ENCODE measurements at places on chromosomes 13 and 19. TPM values are rescaled to one million over a fixed set of nuclear protein-coding genes. Genes with fewer than 3 reads are reported as not detected.
A peak's percentile ranks its signal among the peaks of the same experiment; 100 is the strongest.

Gene KIR2DL1
- not detected for total RNA-seq

Gene SYT3
- not detected for total RNA-seq

Gene PPP1R37
- total RNA-seq: 20.1 TPM

Gene PSMC4
- total RNA-seq: 127 TPM

Gene TFDP1
- 151 TPM for total RNA-seq

Gene KLK3
- not detected for total RNA-seq

Gene FAM124A
- total RNA-seq: not detected

Gene CEACAM3
- total RNA-seq: not detected

Gene MCEMP1
- not detected for total RNA-seq

Gene FXYD3
- total RNA-seq: not detected

Gene DIAPH3
- 38.3 TPM for total RNA-seq

Gene PTPRH
- total RNA-seq: 0.53 TPM

GRCh38 chr13:46278474-46278873, 66.7 kb downstream of the LRRC63 start:
- H3K4me1 ChIP-seq: no peaks in the 10 kb centered on the region
- no peak for DNase-seq
- no peaks in the 10 kb centered on the region for H3K36me3 ChIP-seq
- H3K27me3 ChIP-seq: peaks cover 5% of the 10 kb centered on the region
- no peak overlapping the region for H3K4me3 ChIP-seq

GRCh38 chr19:11092181-11092538, 2.9 kb downstream of the LDLR start:
- DNase-seq: peak; percentile 77
- peaks cover 56% of the 10 kb centered on the region for H3K4me1 ChIP-seq
- H3K27ac ChIP-seq: peak overlapping the region; percentile 100
- H3K36me3 ChIP-seq: peaks cover 22% of the 10 kb centered on the region
- peak overlapping the region; percentile 87 for H3K4me3 ChIP-seq

- H3K4me1 ChIP-seq: no peaks in the 10 kb centered on the region
- H3K36me3 ChIP-seq: no peaks in the 10 kb centered on the region
- no peak overlapping the region for H3K4me3 ChIP-seq
- H3K27ac ChIP-seq: no peak overlapping the region
These were observed 312.4 kb downstream of the SHISA2 start for GRCh38 chr13:25739376-25739775.

- no peaks in the 10 kb centered on the region for H3K27me3 ChIP-seq
- H3K4me1 ChIP-seq: peaks cover 34% of the 10 kb centered on the region
- H3K4me3 ChIP-seq: no peak overlapping the region
- no peak for DNase-seq
These were observed 339.4 kb downstream of the SPRY2 start for GRCh38 chr13:80001510-80001842.

- H3K36me3 ChIP-seq: peaks cover 28% of the 10 kb centered on the region
- no peak within 1 kb of the TSS for H3K4me3 ChIP-seq
- peaks cover 12% of the 10 kb centered on the region for H3K4me1 ChIP-seq
These were observed at the start of gene RNF225 for GRCh38 chr19:58395220-58395978. Gene RNF225, plus strand, starts transcription at chr19:58395656. Its CDS starts 434 bp downstream, at chr19:58396090.

GRCh38 chr13:39959497-39960144, 304.2 kb downstream of the COG6 start:
- H3K4me3 ChIP-seq: no peak overlapping the region
- no peak for DNase-seq
- peaks cover 7% of the 10 kb centered on the region for H3K27me3 ChIP-seq
- H3K36me3 ChIP-seq: no peaks in the 10 kb centered on the region
- H3K27ac ChIP-seq: no peak overlapping the region

GRCh38 chr13:104170980-104171555, 1104.9 kb upstream of the SLC10A2 start:
- H3K36me3 ChIP-seq: no peaks in the 10 kb centered on the region
- H3K4me3 ChIP-seq: no peak overlapping the region
- H3K27me3 ChIP-seq: no peaks in the 10 kb centered on the region
- H3K27ac ChIP-seq: no peak overlapping the region

DNA sequence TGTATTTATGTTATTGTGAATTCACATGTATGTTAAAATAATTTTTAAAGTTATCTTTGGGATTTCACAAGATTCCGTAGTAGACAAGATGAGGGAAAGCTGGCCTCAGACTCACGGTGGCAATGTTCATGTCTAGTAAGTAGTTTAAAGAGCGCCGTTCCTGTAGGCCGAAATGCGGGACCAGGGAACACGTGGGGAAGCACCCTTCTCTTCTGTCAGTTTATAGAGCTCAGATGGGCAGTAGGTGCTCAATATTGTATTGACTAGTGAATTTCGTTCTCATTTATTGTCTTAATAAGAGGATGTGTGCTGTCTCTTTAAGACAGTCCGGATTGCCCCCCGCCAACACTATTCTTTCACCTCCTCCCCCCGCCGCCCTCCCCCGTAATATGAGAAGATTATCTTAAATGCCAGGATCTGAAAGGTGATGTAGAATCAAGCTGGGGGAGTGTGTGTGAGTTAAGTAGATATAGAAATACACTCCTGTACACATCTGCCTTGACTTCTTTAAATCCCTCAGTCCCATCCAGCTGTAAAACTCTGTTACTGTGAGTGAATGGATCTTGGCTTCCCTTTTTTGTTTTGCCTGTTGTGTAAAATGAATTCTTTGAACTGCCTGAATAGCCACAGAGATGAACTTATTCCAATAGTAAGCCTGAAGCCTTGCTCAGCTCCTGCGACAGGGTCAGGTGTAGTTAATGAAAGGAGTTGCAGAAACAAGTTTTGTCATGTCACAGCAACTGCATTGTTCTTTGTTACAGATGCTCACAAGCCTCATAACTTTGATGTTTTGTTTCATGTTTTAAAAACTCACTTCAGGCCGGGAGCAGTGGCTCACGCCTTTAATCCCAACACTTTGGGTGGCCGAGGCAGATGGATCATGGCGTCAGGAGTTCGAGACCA, 1.3 kb downstream of the LAMP1 start:
- H3K27me3 ChIP-seq: peaks cover 10% of the 10 kb centered on the region
- H3K27ac ChIP-seq: peak overlapping the region; percentile 90
- H3K4me1 ChIP-seq: peaks cover 17% of the 10 kb centered on the region
- peak overlapping the region; percentile 99 for H3K4me3 ChIP-seq

GRCh38 chr13:36154567-36155291, 23.5 kb upstream of the DCLK1 start:
- no peak overlapping the region for H3K4me3 ChIP-seq
- H3K36me3 ChIP-seq: no peaks in the 10 kb centered on the region
- no peak for DNase-seq
- H3K27me3 ChIP-seq: peaks cover 3% of the 10 kb centered on the region

GRCh38 chr19:13020002-13020414, 24.7 kb downstream of the NFIX start:
- peak overlapping the region; percentile 50 for H3K27ac ChIP-seq
- H3K4me3 ChIP-seq: no peak overlapping the region
- H3K4me1 ChIP-seq: peaks cover 75% of the 10 kb centered on the region
- DNase-seq: no peak
- peaks cover 5% of the 10 kb centered on the region for H3K36me3 ChIP-seq

DNA sequence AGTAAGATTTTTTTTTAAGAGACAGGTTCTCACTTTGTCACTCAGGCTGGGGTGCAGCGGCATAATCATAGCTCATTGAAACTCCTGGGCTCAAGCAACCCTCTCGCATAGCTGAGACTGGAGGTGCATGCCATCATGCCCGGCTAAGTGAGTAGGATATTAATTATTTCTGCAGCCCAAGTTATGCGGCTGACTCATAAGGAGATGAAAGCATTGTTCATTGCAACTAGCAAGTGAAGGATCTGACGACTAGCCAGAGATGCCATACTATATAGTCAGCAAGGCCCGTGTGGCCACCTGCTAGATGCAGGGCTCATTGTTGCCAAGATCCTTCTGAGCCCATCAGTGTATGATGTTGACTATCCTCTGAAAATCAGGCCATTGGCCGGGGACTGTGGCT, 45.2 kb downstream of the ABCC4 start:
- peak overlapping the region; percentile 9 for H3K4me3 ChIP-seq
- DNase-seq: peak; percentile 95
- H3K36me3 ChIP-seq: peaks cover 38% of the 10 kb centered on the region
- H3K4me1 ChIP-seq: peaks cover 60% of the 10 kb centered on the region

DNA sequence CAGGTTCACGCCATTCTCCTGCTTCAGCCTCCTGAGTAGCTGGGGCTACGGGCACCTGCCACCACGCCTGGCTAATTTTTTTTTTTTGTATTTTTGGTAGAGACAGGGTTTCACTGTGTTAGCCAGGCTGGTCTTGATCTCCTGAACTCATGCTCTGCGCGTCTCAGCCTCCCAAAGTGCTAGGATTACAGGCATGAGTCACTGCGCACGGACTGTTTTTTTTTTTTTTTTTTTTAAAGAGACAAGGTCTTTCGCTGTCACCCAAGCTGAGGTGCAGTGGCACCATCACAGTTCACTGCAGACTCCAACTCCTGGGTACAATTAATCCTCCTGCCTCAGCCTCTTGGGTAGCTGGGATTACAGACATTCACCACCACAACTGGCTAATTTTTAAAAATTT, 8.2 kb upstream of the ADAMTS10 start:
- DNase-seq: no peak
- H3K36me3 ChIP-seq: no peaks in the 10 kb centered on the region
- peaks cover 10% of the 10 kb centered on the region for H3K4me1 ChIP-seq
- H3K27me3 ChIP-seq: peaks cover 7% of the 10 kb centered on the region
- H3K4me3 ChIP-seq: no peak overlapping the region

DNA sequence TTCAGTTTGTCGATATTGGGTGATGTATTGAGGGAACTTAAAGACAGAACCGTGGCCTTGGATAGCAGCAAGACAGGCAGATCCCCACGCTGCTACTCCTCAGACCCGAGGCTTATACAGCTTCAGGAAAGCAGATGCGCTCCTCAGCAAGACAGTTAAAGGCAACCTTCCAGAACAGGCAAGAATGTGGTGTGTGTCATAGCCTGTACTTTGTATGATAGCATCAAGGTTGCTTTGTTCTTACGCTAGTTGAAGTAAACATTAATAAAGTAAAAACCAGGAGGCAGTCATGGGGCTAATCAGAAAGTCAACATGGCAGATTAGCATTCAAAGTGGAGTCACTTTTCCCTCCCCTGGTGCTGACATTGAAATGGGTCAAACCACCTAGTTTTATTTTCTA, 473.2 kb downstream of the DCT start:
- no peaks in the 10 kb centered on the region for H3K36me3 ChIP-seq
- H3K27me3 ChIP-seq: no peaks in the 10 kb centered on the region
- H3K4me1 ChIP-seq: peaks cover 11% of the 10 kb centered on the region
- H3K4me3 ChIP-seq: no peak overlapping the region
- no peak for DNase-seq
- no peak overlapping the region for H3K27ac ChIP-seq

DNA sequence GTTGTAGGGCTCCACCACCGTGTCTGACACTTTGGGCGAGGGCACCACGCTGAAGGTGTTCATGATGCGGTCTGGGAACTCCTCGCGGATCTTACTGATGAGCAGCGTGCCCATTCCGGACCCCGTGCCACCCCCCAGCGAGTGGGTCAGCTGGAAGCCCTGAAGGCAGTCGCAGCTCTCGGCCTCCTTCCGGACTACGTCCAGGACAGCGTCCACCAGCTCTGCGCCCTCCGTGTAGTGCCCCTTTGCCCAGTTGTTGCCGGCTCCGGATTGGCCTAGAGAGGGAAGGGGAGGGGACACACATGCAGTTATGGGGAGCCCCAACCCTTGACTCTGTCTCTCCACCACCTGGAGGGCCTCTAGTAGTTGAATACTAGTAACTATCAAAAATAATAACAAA, 6.2 kb downstream of the TUBB4A start:
- DNase-seq: no peak
- no peak overlapping the region for H3K27ac ChIP-seq
- H3K27me3 ChIP-seq: peaks cover 11% of the 10 kb centered on the region
- peaks cover 5% of the 10 kb centered on the region for H3K36me3 ChIP-seq
- no peaks in the 10 kb centered on the region for H3K4me1 ChIP-seq

DNA sequence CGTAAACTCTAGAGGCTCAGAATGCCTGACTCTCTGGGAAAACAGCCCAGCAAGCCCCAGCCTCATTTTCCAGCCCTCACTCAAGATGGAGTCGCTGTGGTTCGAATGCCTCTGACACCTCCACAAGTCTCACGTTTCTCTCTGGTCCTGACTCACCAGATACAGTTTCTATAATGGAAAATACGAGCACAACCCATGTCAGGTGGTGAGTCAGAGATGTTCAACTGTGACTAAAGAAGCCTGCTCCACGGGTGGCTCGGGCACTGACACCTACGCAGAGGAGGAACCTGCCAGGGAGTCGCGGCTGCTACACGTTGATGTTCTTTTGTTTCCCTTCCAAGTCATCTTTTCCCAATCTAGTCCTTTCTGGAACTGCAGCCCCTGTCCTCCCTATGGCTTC, 87.1 kb upstream of the STK24 start:
- no peak overlapping the region for H3K27ac ChIP-seq
- H3K36me3 ChIP-seq: no peaks in the 10 kb centered on the region
- H3K4me1 ChIP-seq: peaks cover 18% of the 10 kb centered on the region
- DNase-seq: no peak
- peaks cover 9% of the 10 kb centered on the region for H3K27me3 ChIP-seq
- H3K4me3 ChIP-seq: no peak overlapping the region

GRCh38 chr19:3366753-3367627, 607 bp downstream of the NFIC start:
- peaks cover 4% of the 10 kb centered on the region for H3K27me3 ChIP-seq
- H3K36me3 ChIP-seq: no peaks in the 10 kb centered on the region
- H3K4me3 ChIP-seq: peak overlapping the region; percentile 88
- peak overlapping the region; percentile 87 for H3K27ac ChIP-seq
- DNase-seq: no peak
- H3K4me1 ChIP-seq: peaks cover 57% of the 10 kb centered on the region

- DNase-seq: no peak
- H3K27ac ChIP-seq: no peak overlapping the region
- H3K27me3 ChIP-seq: peaks cover 11% of the 10 kb centered on the region
- no peak overlapping the region for H3K4me3 ChIP-seq
These were observed 4.6 kb upstream of the PLPP2 start for GRCh38 chr19:295687-296370.

- peaks cover 39% of the 10 kb centered on the region for H3K36me3 ChIP-seq
- H3K4me1 ChIP-seq: peaks cover 36% of the 10 kb centered on the region
- H3K27me3 ChIP-seq: peaks cover 8% of the 10 kb centered on the region
- DNase-seq: no peak
- peak overlapping the region; percentile 92 for H3K27ac ChIP-seq
These were observed 1.1 kb upstream of the CALR start for GRCh38 chr19:12937093-12937926.
